ENCODE measurements at places on chromosomes 12 and 14.

- DNase-seq, result no peak
These were observed 999 bp upstream of the AK7 start for GRCh38 chr14:96390965-96391292.

DNA sequence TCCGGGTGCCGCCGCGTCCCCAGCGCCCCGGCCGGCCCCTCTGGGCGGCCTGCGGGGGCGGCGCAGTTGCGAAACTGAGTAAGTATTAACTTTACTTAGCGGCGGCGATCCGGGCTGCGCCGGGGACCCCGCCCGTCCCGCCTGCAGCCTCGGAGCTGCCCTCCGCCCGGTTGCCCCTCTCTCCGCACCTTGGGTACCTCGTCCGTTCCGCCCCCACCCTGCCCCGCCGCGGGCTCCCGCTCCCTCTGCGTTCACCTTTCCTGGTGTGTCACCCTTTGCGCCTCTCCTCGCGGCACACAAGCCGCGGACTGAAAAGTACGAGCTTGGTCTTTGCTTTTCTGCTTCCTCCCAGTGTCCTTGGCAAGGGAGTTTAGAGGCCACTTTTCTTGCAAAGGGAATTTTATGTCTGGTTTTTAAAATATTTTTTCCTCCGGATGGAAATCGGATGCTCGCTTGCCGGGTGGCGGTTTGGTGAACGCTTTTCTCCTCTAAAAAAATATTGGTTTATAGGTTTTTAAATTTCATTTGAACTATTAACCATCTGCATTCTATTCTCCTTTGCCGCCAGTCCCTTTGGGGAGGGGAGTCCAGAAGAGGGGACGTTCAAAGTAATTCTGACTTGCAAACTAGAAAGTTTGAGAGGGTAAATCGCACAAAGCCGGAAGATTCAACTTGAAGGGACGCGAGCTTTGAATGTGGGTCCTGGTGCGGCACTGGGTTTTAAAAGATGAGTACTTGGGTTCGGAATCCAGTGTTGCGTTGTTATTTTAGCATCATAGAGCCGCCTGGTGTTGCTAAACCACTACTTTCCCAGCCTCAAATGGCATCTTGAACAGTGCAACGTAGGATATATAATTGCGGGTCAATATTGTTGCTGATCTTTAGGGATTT is 834 bp downstream of the RASSF8 start:
- DNase-seq, result no peak

- no peak for DNase-seq
These were observed 27.1 kb downstream of the DEGS2 start for GRCh38 chr14:100132161-100132902.

GRCh38 chr14:45065956-45066355 is 18.0 kb upstream of the PRPF39 start:
- DNase-seq, result no peak

- DNase-seq, result no peak
These were observed 541.6 kb downstream of the TMEM121 start for GRCh38 chr14:106067935-106068334.

- no peak for DNase-seq
These were observed 242.2 kb downstream of the DPF3 start for GRCh38 chr14:72651714-72652113.

GRCh38 chr12:108729612-108730364 is 1.5 kb downstream of the CORO1C start:
- DNase-seq, result no peak

DNA sequence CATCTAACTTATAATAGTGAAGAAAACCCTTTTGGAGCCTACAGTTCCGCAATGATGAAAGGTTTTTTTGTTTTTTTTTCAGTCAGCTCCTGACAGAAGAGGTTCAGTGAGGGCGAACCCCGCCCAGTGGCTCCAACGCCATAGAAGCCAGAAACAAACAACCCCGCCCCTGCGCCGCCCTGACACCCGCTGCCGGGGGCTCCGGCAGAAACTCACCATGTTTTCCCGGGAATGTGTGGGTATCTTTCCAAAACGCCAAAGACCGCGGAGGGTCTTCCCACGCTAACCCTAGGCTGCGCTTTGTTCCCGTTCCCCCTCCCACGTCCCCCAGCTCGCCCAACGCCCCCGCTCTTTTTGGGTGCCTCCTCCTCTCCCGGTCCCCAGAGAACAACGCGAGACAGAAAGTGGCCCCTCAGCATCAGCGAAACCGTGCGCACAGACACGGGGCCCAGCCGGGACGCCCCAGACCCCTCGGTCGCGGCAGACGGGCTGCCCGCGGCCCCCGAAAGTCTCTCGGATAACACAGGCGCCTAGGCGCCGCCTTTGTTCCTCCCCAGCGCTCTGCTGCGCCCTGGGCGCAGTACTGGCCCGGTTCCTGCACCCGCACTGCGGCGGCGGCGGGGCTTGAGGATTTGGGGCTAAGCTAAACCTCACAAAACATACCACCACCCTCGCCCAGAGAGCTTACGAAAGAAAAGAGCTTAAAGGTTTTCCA is 522 bp downstream of the TUBA1A start:
- DNase-seq, result peak; percentile 69

- no peak for DNase-seq
These were observed 15.8 kb downstream of the KRT71 start for GRCh38 chr12:52537101-52537500.

DNA sequence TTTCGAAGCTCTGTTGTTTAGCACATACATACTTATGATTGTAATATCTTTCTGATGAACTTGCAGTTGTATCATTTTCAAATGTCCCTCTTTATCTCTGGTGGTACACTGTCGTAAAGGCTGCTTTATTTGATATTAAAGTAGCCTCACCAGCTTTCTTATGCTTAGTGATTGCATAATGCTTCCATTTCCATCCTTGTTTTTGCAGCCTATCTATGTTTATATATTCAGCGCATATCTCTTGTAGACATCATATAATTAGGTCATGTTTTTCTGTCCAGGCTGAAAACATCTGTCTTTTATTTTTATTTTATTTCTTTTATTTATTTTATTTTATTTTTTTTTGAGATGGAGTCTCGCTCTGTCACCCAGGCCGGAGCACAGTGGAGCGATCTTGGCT is 34.6 kb downstream of the ACAD10 start:
- DNase-seq, result no peak

- DNase-seq, result no peak
These were observed 40.0 kb downstream of the KIF21A start for GRCh38 chr12:39402922-39403321.

DNA sequence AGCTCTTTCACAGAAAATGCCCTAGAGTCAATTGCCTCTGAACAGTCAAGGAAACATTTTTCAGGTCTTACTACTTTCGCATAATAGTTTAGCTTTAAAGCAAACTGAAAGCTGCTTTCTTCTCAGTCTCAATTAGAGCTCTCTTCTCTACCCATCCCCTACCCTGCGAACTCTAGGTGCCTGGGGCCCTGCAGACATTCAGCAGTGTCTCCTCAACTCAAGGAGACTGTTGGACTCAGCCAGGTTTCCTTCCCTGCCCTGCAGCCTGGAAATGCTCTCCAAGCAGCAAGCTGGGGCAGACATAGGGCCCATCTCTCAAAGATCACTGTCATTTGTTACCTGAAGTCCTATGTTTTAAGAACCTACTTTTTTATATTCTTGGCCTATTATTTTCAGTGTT is 312.5 kb upstream of the PRICKLE1 start:
- no peak for DNase-seq

All from T-helper 9 cell (primary cell).